ENCODE measurements at places on chromosomes 6 and 20. TPM values are rescaled to one million over a fixed set of nuclear protein-coding genes. Genes with fewer than 3 reads are reported as not detected.
A peak's percentile ranks its signal among the peaks of the same experiment; 100 is the strongest.

Gene PRR18
- not detected for total RNA-seq

- no peak for DNase-seq
Measured at GRCh38 chr6:87431263-87431662, 23.5 kb downstream of the CFAP206 start.

DNA sequence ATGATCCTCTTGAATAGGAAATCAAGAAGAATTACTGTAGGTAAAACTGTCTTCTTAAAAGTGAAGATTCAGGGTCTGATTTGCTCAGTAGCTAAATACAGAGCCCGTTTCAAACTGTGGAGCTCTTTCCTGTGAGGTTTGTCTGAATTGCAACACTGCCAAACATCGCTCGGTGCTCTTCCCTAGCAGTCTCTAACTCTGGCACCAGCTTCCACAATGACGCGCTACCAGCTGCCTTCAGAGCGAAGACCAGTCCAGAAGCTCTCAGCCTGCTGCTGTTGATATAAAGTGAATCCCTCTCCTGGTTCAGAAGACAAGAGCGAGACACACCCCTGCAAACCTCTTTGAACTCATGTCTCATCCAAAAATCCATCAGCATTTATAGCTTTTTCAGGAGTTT is 447.0 kb downstream of the LMBRD1 start:
- DNase-seq = no peak

Gene CCM2L
- total RNA-seq = 1.2 TPM

Gene ZC2HC1B
- not detected for total RNA-seq

DNA sequence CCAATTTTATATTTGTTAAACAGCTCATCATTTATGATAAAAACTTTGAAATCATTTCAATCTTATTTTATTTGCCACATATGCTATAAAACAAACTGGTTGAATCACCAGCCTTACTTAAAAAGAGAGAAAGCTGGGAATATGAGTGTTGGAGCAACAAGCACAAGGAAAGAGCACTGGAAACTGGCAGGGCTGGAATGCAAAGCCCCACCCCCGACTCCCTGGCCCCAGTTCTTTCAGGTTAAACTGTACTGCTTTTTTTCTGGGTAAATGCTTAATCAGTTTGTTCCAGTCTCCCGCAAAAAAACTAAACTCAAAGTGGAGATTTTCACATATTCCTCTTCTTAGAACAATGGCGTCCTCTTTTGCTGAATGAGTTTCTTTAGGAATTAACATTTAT is 433.8 kb upstream of the NOX3 start:
- no peak for DNase-seq

DNA sequence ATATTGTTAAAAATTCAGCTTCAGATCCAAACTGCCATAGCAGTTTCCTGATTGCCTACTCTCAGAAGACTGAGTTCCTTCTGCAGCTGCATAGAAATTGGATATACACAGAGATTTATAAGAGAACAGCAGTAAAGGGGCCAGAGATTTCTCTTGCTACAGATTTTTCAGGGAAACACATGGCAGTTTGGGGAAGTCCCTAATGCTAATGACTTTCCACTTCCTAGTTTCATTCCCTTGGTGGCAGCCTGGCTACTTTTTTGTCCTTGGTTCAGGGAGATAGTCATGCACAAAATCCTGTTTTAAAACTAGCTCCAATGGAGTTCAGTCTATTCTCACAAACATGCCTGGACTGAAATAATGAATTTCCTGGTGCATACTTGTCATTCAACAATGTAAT is 125.3 kb upstream of the PLCB4 start:
- no peak for DNase-seq

- no peak for DNase-seq
Measured at GRCh38 chr20:10639737-10640556, 33.9 kb downstream of the JAG1 start.

Gene SMIM28
- total RNA-seq = not detected

Gene MDN1
- total RNA-seq = 17.5 TPM

Gene PDE7B
- total RNA-seq = 1.0 TPM

- no peak for DNase-seq
Measured at GRCh38 chr20:44069203-44070011, 117.6 kb downstream of the JPH2 start.

Gene RAD21L1
- total RNA-seq = not detected

Gene IRF4
- 8.8 TPM for total RNA-seq

GRCh38 chr20:24328901-24329300 is 140.5 kb upstream of the SYNDIG1 start:
- no peak for DNase-seq

Gene NINL
- 3.4 TPM for total RNA-seq

- DNase-seq = no peak
Measured at GRCh38 chr6:82084324-82084920, 163.1 kb downstream of the IBTK start.

DNA sequence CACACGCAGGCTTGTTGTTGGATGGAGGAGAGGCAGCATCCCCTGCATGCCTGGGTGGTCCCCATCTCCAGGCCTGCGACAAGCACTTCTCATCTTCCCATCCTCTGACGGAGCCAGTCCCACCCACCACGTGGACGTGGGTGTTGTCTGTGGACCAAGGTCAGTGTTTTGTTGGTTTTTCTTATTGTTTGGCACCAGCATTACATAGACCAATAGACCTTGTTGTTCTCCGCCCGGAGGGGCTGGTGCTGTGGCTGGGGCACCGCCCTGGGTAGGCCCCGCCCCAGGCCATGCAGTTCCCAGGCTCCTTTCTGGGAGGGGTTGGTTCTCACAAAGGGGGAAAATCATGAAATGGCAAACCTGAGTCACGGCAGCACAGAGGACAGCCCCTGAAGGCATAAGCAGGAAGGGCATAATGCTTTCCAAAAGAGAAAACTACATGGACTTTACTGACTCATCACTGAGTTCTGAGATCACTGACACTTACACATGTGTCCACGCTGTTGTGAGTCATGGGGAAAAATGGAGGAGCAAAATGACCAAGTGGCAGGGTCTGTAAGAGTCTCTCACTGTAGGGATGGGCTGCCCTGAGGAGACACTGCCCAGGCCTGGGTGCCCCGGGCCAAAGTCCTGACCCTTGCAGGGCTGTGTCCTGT is 90.8 kb downstream of the THBS2 start:
- no peak for DNase-seq

DNA sequence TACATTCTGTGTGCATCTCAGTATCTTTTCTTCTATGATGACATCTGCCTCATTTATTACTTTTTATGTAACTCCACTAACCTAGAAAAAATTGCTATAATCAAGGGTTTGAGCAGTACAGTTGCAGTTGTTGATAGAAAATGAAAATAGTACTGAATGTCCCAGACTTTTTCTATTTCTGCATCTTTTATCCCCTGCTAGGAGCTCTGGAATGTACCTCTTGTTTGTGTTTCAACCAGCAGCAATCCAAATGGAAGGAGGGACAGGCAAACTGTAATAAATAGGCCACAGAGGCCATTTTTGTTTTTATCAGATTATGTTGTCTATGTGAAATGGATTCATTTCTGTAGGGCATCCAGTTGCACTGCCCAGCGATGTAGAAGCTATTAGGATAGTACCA is 536.9 kb downstream of the KIF16B start:
- DNase-seq = no peak

Gene TPMT
- total RNA-seq = 52.5 TPM

Gene GTSF1L
- not detected for total RNA-seq

DNA sequence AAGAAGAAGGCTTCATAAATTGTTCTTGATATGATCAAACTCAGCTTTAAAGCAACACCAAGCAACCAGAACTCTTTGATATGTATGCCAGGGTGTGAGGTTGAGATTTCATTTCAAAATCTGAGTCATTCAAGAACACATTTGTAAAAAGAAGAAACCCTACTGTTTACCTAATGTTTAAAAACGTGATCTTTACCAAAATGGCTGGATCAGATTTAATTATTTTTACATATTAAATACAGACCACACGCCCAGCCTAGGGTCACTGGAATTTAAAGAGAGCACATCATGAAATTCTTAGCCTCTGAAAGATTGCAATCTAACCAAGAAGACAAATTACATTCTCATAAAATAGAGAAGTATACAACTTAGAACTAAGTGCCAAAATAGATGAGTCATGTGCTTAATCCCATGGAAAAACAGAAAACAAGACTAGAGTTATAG is 206.8 kb upstream of the SMLR1 start:
- no peak for DNase-seq

GRCh38 chr20:47428851-47429336 is 72.4 kb upstream of the ZMYND8 start:
- no peak for DNase-seq

DNA sequence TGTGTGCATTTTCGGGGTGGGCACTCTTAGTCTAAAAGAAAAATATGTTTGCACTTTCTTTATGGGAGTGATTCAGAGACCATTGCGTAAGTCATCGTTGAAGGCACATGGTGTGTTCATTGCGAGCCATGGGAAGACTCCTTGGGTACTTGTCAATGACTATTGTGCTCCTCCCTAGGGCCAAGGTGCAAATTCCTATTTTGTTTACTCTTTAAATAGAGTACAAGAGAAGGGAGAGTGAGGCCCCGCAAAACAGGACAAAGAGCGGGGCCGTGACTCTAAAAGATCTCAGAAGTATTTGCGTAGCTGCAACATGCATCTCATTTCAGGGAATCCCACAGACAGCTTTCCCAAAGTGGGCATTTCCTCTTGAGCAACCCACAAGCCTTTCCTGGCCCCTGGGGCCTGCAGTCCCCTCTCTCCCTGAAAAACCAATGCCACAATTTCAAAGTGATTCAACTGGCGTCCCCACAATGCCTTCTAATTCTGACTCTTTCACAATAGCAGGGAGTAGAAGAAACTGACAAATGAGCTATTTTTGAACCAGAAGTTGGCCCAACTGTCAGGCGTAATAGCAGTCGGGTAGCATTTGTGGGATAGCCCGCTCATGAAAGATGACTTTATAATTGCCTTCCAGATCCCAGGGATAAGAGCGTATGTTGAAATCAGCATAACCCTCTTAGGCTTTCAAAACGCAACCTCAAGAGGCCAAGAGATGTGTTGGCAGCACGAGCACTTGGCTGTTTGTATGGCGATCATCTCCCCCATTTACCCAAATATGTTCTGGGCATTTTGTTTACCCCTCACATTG is 277.9 kb upstream of the BMP2 start:
- peak; percentile 25 for DNase-seq

Gene GPR63
- 1.9 TPM for total RNA-seq

DNA sequence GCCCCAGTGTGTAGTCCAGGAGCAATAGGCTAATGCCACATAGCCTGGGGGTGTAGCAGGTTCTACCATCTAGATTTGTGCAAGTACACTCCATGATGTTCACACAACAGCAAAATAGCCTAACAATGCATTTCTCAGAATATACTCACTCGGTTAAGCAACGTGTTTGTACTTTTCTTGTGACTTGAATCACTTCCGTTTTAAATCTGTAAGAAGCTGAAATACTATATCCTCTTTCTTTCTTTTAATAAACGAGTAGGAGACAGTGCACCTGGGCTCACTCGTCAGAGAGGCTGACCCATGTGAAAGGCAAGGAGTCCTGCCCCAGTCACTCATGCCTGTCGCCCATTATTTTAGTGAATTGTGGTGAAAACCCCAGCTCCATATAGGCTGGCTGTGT is 201.6 kb downstream of the FOXA2 start:
- no peak for DNase-seq

Gene TBCC
- 24.8 TPM for total RNA-seq

DNA sequence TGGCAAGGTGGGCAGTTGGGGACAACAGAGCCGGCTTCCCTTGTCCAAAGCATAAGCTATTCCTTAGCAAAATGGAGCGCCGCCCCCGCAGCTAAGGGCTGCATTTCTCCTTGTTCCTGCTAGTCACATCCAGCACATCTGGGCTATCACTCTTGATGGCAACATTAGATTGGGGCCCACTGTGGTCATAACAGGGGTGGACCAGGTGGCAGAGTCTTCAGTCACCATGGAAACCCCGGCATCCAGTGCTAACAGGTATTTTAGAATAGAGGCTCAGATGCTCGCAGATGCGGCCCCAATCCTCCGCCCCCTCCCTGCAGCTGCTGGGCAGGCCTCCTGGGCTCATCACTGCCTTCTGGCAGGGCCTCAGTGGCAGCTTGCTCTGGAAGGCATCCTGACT is 168.2 kb upstream of the PROKR2 start:
- DNase-seq = no peak

GRCh38 chr6:160431226-160431625 is 83.0 kb downstream of the SLC22A3 start:
- DNase-seq = no peak

- DNase-seq = no peak
Measured at GRCh38 chr20:62585461-62585970, 56.8 kb upstream of the SLCO4A1 start.

DNA sequence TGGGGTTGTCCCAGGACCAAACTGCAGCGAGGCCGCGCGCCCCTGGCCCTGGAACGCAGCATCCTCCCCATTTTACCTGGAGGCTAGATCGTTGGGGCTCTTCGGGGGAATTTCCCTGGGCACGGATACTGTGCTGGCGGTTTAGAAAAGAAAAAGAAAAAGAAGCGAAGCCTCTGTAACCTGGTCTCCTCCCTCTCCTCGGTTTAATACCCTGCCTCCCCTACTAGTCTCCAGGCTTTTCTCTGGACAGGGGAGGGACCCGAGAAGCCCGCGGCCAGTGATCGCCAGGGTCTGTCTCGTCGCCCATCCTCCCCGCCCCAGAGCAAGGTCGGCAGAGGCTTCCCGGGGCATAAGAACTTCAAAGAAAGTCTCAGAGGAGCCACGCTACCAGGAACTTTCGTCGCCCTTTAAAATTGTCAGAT is 6.1 kb upstream of the LAMP5 start:
- DNase-seq = no peak

DNA sequence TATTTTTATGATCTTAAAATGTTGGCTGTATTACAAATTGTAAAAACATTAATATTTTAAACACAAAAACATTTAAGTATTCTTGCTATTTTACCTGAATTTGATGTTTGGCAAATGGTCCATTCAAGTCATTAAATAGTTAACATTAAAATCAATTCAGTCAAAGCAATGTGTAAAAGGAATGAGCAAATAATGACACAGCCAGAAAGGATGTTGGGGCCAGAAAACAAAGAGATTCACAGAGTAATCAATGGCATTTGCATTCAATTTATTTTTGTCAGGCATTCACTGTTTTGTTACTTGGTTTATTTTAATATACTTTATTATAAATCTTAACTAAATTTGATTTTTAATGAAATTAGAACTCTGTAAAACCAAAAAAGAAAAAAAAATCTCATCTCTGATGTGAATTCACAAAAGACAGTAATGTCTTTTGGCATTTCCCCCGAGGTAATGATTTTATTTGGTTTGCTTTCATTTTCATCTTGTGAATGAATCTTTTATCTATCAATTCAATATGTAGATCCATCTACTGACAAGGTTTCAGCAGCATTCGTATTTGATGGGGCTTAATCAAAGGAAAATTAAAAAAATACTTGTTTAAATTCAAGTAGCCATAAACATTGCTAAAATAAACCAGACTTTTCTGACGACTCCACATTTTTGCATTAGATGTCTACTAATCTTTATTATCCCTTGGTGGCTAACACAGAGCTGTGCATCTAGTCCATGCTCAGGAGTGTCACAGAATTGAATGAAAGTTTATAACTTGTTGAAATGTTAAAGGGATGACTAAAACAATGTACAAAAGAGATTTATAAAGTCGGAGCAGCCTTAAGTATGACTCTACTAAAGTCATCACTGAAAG is 866.7 kb upstream of the GJE1 start:
- no peak for DNase-seq
